ENCODE measurements at places on chromosomes 6 and 20.

- peak; percentile 42 for DNase-seq
Observed at GRCh38 chr6:1524040-1524480, 85.7 kb upstream of the FOXC1 start.

- DNase-seq = no peak
Observed at GRCh38 chr6:127496471-127496870, 22.7 kb downstream of the MTCL3 start.

- DNase-seq = no peak
Observed at GRCh38 chr6:18562726-18563125, 175.6 kb downstream of the RNF144B start.

DNA sequence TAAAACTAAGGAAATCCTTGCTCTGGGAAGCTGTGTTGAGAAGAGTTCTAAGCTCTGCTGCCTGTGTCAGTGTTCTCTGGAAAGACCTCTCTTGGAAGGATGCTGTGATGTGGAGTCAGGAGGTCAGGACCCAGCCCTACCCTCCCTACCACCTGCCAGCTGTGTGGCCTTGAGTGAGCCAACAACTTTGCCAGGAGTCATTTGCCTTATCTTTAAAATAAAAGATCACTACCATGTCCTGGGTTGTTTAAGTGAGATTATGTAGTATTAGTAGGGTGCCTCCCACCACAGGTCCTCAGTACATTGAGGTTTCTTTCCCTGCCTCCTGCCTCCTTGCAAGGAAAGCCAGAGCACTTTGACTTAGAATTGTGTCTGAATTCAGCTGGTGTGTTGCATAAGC is 64.9 kb downstream of the FOXO3 start:
- no peak for DNase-seq

DNA sequence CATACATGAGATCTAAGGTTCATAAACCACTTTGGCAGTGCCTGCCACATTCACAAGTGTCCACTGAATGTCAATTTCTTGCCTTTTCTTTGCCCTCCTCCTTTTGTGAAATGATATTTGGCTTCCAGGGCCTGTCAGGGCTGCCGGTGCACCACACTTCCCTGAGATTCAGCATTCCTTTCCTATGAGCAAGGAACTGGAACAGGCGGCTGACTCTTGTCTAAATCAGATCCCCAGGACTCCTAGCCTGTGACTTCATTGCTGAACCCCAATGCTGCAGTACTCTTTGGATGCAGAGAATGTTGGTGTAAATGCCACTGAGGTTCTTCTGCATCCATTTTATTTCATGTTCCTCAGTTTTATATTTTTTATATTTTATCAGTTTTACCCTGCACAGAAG is 172.2 kb downstream of the ARID1B start:
- no peak for DNase-seq

DNA sequence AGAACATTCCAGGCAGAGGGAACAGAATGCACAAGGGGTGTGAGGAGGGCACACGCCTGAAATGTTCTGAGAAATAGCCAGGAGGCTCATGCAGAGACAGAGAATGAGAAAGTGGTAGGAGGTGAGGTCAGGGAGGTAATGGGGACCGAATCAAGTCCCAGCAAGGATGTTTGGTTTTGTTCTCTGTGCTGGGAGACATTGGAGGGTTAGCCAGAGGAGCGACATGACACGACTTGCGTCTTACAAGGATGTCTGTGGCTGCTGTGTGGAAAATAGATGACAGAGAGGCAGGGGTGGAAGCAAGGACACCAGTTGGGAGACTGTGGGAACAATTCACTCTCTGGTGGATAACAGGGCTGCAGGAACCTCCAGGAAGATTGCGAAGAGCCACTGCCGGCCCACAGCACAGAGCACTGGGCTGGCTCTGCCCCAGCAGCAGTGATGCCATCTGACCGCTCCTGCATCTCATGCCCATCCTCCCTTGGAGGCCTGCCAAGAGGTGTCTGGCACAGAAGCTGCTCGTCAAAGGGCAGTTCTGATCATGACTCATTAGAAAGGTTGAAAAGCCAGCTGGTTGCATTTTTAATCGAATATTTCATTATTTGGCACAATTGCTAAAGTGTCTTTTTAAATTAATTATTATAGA is 57.7 kb upstream of the CD83 start:
- no peak for DNase-seq

GRCh38 chr6:110105296-110105695 is 74.2 kb downstream of the WASF1 start:
- DNase-seq = no peak

- DNase-seq = no peak
Observed at GRCh38 chr6:51301962-51302361, 483.3 kb downstream of the TFAP2B start.

- DNase-seq = no peak
Observed at GRCh38 chr6:32047084-32047478, 8.9 kb downstream of the CYP21A2 start.

GRCh38 chr6:150713931-150714330 is 114.2 kb downstream of the PLEKHG1 start:
- DNase-seq = no peak

GRCh38 chr6:28758046-28758817 is 165.6 kb downstream of the TRIM27 start:
- DNase-seq = no peak

DNA sequence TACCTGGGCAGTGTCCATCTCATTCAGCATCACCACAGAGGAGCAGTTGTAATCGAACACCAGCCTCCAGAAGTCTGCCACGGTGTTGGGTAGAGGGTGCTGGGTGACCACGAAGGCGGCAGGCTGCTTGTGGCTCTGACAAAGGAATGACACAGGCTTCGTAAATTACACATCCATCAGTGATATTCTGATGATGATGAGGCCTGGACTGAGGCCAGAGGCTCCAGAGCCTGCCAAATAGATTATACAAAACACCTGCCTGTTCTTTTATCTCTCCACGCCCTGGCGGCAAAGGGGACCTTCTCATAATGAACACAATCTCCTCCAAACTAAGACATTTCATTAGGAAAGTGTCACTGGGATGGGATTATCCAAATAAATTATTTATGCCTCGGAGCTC is 480.2 kb upstream of the CHD6 start:
- DNase-seq = no peak

- DNase-seq = no peak
Observed at GRCh38 chr6:33697845-33698244, 13.7 kb downstream of the UQCC2 start.

Measured in stimulated activated CD4-positive, alpha-beta T cell treated with anti-CD3 and anti-CD28 coated beads, TNF-alpha, amount 100 ng/mL, for 1 hour (primary cell).